ENCODE measurements at places on chromosomes 2 and 18. TPM values are rescaled to one million over a fixed set of nuclear protein-coding genes. Genes with fewer than 3 reads are reported as not detected.

FAM228A gene
- total RNA-seq, result not detected

RAB6C gene
- total RNA-seq, result not detected

DSC2 gene
- 4.8 TPM for total RNA-seq

SLC5A7 gene
- total RNA-seq, result 0.06 TPM

SS18 gene
- 70.1 TPM for total RNA-seq

HOXD4 gene
- total RNA-seq, result 1.8 TPM

STARD6 gene
- not detected for total RNA-seq

HOXD3 gene
- total RNA-seq, result 3.0 TPM

AGXT gene
- total RNA-seq, result not detected

CELF4 gene
- total RNA-seq, result not detected

DNAJC5G gene
- total RNA-seq, result not detected

CD207 gene
- not detected for total RNA-seq

CMPK2 gene
- total RNA-seq, result 6.5 TPM

GPR17 gene
- 1.0 TPM for total RNA-seq

SERPINB5 gene
- total RNA-seq, result 96.5 TPM

AQP12A gene
- total RNA-seq, result not detected

CLEC4F gene
- not detected for total RNA-seq

AKAIN1 gene
- total RNA-seq, result not detected

INO80D gene
- total RNA-seq, result 8.8 TPM

ST8SIA5 gene
- total RNA-seq, result 0.04 TPM

KRTCAP3 gene
- not detected for total RNA-seq

BMP10 gene
- not detected for total RNA-seq

LYG1 gene
- 0.58 TPM for total RNA-seq

TYW5 gene
- total RNA-seq, result 9.0 TPM

UGT1A4 gene
- not detected for total RNA-seq

SRD5A2 gene
- 0.07 TPM for total RNA-seq

NTSR2 gene
- not detected for total RNA-seq

SANBR gene
- total RNA-seq, result 6.1 TPM

CCDC150 gene
- total RNA-seq, result 15.6 TPM

MTLN gene
- 166 TPM for total RNA-seq

HOXD11 gene
- not detected for total RNA-seq

UPP2 gene
- total RNA-seq, result not detected

MAL gene
- 1.6 TPM for total RNA-seq

NPPC gene
- total RNA-seq, result not detected

SIX3 gene
- 0.07 TPM for total RNA-seq

IL1RL2 gene
- total RNA-seq, result 0.11 TPM

ERCC3 gene
- total RNA-seq, result 44.3 TPM

PRKAG3 gene
- total RNA-seq, result not detected

BUB1 gene
- total RNA-seq, result 89.8 TPM

CYP26B1 gene
- total RNA-seq, result 3.9 TPM

CRIM1 gene
- 70.7 TPM for total RNA-seq
